ENCODE measurements at places on chromosomes 7 and 10.
A peak's percentile ranks its signal among the peaks of the same experiment; 100 is the strongest.

- no peak for DNase-seq
These were observed 26.5 kb downstream of the FAM204A start for GRCh38 chr10:118315629-118316028.

DNA sequence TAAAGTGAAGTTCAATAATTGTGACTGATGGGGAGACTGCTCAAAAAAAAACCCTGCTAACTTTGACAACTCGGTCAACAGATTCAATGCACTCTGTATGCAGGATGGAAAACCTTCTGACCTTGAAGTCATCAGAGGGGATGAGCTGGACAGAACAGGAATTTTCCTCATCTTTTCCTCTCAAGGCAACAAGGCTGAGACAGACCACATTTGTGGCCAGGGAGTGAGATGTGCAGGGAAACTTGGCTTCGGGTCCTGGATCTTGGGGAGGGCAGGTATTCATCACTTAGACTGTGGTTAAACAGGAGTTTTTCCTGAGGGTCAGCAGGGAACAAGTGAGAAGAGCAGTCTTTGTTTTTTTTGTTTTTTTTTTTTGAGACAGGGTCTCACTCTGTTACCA lies 100.6 kb downstream of the BAMBI start:
- no peak for DNase-seq

DNA sequence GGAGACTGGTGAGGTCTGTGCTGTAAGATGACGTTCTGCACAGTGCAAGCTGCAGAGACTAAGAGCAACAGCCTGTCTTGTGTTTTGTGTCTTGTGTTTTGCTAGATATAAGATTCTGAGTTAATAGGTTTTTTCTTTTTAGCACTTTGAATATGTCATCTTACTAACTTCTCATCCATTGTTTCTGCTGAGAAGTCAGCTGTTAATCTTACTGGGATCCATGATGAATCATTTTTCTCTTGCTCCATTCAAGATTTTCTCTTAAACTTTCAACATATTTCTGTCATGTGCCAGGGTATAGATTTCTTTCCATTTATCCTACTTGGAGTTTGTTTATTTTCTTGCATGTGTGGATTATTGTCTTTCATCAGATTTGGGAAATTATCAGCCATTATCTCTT lies 290.3 kb downstream of the CELF2 start:
- no peak for DNase-seq

- no peak for DNase-seq
These were observed 87.4 kb upstream of the WAC start for GRCh38 chr10:28445516-28445915.

- DNase-seq: no peak
These were observed 7.2 kb upstream of the MBL2 start for GRCh38 chr10:52779541-52780390.

DNA sequence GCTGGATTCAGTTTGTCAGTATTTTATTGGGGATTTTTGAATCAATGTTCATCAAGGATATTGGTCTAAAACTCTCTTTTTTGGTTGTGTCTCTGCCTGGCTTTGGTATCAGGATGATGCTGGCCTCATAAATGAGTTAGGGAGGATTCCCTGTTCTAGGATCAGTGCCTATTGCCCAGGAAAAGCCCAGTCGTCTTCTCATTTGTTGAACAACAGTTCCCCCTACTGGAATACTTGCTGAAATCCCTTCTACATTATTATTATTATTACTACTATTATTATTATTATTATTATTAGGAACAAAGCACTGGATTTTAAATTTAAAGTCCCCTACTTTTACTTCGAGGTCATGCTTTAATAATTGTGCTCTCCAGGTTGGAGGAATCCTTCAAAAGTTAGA lies 528.9 kb downstream of the MAGI2 start:
- DNase-seq: no peak

DNA sequence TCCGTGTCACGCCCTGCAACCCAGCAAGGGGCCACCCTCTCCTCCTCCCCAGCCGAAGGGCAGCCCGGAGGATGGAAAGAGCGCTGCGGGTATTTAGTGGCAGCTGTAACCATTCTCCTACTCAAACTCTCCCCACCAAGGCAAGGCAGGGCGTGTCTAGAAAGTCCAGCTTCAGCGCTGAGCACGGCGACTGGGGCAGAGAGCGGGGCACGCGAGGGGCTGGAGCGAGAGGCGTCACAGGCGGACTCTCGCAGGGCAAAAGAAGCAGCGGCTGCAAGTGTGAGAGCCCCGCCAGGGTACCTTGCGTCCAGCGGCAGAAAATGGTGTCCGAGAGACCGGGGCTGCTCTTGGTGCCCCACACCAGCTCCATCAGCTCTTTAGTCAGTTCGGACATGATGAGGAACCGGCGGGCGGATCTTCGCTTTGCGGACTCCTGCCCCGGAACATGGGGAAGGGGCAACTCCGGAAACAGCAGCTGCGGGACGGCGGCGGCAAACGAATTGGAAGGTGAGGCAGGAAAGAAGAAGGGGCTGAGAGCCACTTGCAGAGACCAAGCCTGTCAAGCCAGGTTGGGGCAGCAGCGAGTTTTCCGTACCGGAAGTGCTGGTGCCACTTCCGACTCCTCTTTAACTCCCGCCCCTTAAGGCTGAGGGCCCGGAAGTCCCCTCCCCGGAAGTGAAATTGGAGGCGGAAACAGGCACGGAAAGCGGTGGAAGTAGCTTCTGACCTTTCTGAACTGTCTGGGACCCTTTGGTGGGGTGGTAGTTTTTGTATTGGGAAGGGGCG lies at the start of gene MINDY3:
Gene MINDY3 (minus strand): TSS at position 602 of the 786 bp plus-strand sequence. CDS start 208 bp downstream, at position 394.
- peak; percentile 86 for DNase-seq

GRCh38 chr10:103648636-103649532 lies 155.4 kb downstream of the NEURL1 start:
- no peak for DNase-seq

GRCh38 chr10:95569368-95569767 lies 8.2 kb upstream of the SORBS1 start:
- DNase-seq: no peak

DNA sequence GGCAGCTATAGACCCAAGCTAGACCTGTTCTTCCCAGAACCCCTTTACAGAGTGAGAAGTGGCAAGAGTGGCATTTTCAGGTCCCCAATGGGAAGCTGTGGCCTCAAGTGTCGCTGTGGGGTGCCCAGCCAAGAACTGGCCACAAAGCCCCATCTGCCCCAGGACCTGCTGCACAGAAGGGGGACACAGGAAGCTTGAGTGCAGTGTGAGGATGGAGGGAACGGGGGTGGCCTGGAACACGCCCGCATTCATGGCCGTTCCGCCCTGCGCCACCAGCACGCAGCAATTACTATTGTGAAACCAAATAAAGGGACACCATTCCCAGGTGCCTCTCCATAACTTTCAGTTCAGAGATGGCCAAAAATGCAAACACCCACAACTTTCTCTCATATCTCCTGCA lies 237.6 kb upstream of the TCERG1L start:
- no peak for DNase-seq

DNA sequence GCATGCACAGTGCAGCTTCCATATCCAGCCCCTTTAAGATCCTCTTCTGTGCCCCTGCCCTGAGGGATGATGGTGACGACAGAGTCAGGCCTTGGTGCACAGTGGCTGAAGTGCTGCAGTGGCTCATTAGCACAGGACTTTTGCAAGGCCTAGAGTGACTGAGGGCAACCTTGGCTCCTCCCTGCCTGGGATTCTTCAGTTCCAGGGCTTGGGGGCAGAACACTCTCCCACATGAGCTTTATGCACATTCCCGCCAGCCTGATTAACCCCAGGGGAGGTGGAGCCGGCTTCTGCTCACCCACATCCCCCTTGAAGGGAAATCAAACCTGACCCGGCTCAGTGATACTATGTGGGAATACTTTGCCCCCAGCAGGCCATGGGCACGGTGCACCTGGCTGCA lies 253.4 kb downstream of the GALNT17 start:
- no peak for DNase-seq

DNA sequence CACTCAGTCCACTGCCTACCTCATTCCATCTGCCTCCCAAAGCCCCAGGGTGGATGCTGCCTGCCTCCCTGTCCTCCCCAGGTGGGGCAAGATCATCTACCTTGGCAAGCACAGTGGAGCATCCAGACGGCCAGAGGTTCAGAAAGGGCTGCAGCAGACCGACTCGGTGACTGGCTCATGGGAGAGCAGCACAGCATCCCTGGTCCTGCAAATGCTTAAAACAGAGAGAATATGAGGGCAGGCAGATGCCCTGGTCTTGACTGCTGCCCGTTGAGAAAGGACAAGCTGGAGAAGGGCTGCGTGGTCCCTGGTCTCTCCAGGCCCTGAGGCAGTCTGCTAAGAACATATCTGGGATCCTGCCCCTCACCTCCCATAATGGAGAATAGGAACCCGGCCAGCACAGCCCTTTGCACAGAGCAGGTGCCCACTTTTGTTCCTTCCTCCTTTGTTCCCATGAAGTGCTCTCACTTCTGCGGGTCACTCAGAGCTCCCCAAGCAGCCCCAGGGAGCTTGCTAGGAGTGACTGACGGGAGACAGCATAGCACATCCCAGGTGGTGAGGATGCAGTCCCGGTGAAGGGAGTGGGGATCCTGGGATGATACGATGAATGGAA lies 1.4 kb downstream of the HPS1 start:
- DNase-seq: no peak

GRCh38 chr7:24283554-24283896 lies 465 bp upstream of the NPY start:
- no peak for DNase-seq

DNA sequence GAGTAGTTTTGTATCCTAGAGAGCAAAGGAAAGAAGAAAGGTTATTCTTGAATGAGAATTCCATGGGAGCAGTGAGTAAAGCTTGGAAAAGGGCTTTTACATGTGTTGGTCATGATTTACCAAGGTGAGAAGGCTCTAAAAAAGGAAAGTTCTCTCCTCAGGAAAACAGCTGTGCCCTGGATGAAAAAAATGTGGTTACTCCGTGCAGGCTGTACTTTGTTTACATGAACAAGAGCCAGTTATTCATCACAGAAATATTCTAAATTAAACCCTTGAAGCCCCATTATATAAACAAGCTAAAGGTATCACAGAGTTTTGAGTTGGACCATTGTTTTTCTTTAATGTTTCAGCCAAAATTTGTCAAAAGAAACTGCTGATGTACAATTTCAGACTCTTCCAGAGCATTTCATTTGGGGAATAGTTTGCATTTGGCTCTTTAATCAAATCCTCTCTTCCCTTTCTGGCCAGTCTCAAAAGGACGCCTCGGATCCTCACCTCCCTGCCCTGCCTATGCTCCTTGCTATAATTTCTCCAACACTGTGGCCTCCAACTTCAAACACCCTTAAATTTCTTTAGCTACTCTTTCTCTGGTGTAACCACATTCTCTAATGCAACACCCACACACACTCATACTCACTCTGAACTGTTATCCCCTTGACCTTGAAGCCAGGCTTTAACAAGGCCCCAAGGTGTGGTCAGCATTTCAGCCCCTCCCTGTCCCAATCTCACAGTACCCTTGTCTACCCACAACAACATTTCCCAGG lies 47.4 kb downstream of the AFAP1L2 start:
- DNase-seq: no peak

DNA sequence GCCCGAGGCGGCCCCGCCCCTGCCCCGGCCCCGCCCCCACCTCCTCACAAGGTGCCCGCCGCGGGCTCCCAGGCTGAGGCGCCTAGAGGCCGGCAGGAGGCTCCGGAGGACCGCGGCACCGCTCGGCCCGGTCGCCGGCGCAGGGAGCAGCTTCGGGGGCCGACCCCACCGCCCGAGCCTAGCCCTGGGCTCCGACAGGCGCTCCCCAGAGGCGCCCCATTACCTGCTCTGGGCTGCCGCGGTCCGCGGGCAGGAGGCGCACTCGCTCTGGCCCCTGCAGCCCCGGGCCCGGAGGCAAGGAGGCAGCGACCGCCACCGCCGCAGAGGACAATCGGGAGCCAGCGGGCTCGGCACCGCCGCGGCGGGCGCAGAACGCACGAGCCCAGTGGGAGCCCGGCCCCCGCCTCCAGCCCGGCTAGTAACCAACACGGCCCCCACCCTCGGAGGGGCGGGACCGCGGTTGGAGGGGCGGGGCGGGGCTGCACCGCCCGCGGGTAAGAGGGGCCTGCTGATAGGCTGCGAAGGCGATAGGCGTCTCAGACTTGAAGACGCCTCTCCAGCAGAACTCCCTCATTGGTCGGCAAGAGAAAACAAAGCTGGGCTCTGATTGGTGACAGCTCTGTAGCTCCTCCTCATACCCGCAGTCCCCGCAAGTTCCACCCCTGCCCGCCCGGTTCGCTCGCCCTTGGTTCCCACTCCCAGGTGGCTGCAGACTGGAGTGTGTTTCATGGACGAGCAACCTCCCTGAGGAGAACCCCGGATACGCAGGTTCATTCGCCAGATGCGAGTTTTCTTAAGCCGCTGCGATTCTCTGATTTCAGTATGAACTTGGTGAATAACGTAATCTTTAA lies at the start of gene MPP7:
Gene MPP7 (minus strand): TSS at position 427 of the 851 bp plus-strand sequence. CDS start 64,460 bp downstream, outside the sequence.
- DNase-seq: peak; percentile 97

- DNase-seq: no peak
These were observed 36.0 kb upstream of the PDGFA start for GRCh38 chr7:555551-556160.

DNA sequence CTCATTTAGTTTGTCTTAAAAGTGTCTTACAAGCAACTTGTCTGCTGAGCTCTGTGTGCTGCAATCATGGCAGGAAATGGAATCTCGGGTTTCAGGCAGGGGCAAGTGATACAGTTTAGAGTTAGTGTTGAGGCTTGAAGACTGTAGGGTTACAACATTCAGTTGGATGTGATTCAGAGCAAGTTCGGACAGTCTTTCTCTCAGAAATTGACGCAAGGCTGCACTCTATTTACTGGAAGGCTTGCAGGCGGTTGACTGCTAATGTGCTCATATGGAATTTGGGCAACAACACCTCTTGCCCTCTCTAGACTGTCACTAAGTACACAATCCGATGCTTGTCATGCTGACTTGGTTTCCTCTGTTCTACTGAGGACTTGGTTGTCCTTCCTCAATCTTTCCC lies 161.7 kb upstream of the BMPER start:
- DNase-seq: no peak

GRCh38 chr7:95688931-95689495 lies 83.3 kb upstream of the DYNC1I1 start:
- no peak for DNase-seq

DNA sequence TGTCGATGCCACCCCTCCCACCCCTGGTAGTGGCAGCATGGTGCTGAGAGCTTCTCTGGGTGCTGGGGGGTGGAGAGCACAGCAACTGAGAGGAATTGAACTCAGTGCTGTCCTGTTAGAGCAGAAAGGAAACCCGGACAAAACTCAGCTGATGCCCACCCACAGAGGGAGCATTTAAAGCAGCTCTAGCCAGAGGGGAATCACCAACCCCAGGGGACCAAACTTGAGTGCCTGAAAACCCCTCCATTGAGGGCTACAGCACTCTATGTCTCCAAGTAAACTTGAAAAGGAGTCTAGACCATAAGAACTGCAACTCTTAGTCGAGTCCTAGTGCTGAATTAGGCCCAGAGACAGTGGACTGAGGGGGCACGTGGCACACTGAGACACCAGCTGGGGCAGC lies 16.8 kb upstream of the FOXI2 start:
- no peak for DNase-seq

- no peak for DNase-seq
These were observed 61.5 kb downstream of the GDI2 start for GRCh38 chr10:5751601-5752253.
